ENCODE measurements at places on chromosomes 3 and 15.

- DNase-seq, result no peak
Observed at GRCh38 chr15:71801935-71802655, 8.3 kb upstream of the NR2E3 start.

- no peak for DNase-seq
Observed at GRCh38 chr15:74906067-74906449, 593 bp downstream of the FAM219B start.

- no peak for DNase-seq
Observed at GRCh38 chr3:11635680-11636393, 7.9 kb downstream of the VGLL4 start.

DNA sequence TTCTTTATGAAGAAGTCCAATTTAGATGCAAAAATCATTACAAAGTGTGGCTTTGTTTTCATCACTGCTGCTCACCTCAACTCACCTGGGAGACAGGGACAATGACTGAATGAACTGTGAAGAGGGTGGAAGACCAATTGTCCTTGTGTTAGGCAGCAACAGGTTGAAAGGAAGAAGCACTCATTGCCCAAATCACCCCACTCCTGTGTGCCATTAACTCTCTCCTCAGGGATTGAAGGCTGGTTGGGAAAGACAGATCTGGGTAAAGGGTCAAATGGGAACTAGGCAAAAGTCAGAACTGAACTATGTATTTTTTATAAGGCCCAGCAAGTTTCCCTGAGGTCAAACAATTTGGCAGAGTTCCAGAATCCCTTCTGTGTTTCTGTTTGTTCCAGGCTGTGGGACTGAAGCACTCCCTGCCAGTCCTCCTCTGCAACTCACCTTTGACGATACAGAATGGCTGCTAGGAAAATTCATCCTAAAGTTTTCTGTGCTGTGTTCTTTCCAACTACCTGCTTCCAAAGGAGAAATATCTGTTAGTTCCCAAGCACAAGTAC, 68.6 kb upstream of the CCDC39 start:
- DNase-seq, result no peak

GRCh38 chr3:123294296-123294938, 92.7 kb downstream of the SEC22A start:
- DNase-seq, result no peak

DNA sequence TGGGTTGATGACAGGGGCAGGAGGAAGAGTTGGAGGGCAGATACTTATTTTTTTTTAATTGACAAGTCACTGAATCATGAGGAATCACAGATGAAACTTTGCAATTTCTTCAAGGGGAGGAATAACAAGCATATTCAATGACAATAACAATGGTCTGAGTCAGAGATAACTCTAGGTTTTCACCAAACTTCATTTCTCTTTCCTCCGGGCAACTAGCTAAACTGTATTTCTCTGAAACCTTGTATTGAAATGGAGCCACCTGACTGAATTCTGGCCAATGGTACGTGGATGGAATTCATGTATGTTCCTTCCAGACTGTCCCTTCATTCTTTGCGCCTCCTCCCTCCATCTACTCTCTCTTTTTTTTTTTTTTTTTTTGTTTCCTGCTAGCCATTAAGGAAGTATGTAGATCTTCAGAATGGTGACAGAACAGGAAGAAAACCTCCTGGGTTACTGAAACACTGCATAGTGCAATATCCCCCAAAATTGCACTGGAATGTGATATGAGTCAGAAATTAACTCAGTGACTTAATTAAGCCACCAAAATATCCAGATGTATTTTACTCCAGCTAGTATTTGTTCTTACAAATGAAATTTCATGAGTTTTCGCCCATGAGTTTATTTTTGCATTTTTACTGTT, 495.4 kb downstream of the OTOL1 start:
- no peak for DNase-seq

- DNase-seq, result no peak
Observed at GRCh38 chr3:138933981-138934691, 12.8 kb downstream of the FOXL2 start.

DNA sequence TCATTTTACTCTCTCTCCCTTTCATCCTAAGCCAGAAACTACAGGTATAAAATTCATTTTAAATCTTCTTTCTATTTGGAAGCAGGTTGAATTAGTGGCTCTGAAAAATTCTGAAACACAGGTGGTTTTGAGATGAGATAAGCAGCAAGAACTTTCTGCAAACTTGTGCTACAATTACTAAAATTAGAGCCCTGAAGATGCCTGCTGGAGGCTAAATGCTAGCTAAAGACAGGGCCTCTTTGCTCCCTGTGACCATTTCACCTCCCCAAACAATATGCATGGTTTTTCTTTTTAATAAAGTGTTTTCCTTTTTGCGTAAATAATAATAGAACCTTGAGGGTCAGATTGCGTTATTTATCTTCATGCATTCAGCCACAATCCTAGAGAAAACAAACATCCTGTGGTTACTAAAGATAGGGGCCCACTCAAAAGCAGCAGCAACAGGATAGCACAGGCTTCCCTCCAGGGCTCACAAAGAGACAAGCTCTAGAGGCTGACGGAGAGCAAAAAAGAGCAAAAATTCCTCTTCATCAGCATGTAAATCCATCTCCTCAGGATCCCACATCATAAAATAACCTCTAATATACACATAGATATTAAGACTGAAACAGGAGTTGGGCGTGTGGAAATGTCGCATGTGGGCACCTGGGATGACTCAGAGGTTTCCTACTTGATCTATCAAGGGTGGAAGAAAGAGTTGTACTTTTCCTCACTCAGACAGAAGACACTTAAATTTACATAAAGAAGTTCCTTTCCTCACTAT, 26.5 kb upstream of the CP start:
- no peak for DNase-seq

DNA sequence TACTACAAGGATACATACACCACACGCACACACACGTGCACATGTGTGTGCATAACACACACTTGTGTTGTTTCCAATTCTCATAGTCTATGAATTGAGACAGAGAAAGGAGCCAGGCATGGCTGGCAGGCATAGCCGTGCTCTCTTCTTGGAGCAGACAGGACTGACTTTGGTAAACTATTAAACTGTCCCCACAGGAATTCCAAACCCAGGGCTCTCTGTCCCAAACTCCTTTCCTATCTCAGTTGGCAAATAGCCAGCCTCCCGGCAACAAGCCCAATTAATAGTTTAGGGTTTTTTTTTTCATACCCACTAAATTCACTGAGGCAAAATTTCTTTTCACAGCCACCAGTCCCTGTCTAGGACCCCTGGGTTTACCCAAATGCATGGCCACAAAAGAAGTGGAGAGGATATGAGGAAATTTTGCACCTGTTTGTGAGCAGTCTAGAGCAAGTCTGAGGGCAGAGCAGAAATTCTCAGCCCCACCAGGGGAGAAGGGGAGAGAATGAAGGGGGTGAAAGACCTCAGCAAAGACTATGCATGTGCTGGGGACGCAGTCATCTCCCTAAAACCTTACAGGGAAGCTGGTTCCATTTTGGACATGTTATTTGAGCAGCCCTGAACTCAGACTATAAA, 17.8 kb downstream of the GALNT15 start:
- no peak for DNase-seq

DNA sequence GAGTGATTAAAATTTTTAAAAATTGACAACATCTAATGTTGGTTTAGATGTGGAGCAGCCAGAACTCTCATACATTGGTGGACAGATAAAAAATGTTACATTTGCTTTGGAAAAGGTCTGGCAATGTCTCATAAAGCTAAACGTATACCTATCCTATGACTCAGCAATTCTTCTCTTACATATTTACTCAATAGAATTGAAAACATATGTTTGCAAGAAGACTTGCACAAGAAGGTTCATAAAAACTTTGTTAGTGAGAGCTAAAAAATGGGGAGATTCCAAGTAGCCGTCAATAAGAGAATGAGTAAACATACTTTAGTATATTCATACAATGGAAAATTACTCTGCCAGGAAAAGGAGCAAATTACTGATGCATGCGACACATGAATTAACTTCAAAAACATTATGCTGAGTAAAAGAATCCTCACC, 30.0 kb downstream of the MASP1 start:
- DNase-seq, result peak; percentile 29

DNA sequence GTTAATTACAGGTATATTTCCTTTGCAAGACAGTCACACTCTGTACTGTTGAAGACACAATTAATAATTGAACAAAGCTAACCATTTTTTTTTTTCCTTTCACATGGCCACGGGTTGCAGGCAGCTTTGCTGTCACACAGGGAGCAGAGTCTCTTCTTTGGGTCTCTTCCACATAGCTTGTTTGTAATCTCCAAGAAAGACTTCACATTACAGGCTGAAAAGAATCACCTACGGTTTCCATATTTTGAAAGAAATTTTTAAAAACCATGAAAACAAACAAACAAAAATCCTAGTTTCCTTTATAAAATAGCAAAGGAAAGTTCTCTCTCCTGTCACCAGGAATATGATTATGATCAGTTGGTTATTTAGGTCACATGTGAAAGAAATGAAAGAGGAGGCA, 392.6 kb downstream of the GAP43 start:
- no peak for DNase-seq

DNA sequence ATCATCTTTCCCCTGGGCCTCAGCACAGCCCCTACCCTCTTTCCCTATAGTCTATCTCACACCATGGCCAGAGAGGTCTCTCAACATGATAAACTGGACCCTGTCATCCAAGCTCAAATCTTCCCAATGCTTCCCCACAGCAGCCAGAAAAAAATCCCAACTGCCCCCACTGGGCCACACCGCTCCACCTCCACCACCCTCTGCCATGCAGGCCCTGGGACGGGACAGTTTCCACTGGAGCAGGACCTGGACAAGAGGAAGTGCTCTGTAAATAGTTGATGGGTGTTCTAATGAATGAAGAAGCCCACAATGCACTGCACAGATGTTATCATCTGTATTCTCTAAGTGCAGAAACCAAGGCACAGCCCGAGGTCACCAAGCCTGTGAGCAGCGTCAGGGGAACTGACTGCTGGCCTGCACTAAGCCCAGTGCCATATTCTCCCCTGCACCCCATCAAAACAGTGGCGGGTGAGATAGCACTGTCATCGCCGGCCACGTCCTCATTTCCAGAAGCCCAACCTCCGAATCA, 161.1 kb downstream of the NUP210 start:
- no peak for DNase-seq

DNA sequence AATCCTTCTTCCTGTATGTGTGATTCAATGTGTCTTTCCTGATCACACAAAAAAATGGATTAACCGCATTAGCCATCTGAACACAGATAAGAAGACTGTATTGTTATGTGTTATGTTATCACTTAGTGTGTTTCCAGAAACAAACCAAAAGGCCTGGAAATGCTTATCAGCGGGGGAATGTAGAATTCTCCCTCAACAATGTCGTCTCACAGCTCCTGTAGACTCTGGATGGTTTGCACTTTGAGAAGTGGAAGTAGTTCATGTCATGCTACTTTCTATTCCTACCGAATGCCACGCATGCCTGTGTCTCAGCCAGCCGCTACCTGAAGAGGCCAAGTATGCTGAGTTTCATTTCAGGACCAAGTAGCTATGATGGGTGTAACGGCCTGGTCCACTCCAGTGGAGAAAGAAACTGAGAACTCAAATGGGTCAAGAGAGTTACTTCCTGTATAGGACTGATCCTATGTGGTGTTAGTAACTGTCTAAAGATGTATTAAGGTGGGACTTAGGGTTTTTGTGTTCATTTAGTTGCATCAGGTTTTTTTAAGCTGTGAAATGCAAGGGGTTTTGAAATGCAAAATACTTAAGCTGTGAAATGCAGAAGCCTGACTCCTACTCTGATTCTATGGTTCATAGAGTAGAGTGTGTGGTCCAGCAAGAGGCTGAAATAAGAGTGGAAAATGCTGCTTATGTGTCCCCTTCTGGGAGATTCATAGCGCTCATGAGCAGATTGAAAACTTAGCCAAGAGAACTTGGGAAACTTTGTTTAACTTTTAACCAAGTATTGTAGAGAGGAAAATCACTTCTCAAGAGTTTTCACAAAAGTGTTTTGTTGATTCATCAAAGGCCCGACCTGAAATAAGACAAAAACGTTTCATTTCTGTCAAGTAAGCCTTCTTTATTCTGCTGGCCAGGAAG, 118.5 kb upstream of the LMOD3 start:
- DNase-seq, result no peak

GRCh38 chr15:98063315-98063714, 102.8 kb downstream of the ARRDC4 start:
- DNase-seq, result no peak

GRCh38 chr3:142237891-142238290, 12.5 kb upstream of the GK5 start:
- no peak for DNase-seq

- DNase-seq, result no peak
Observed at GRCh38 chr15:73867956-73868355, 5.4 kb upstream of the TBC1D21 start.

DNA sequence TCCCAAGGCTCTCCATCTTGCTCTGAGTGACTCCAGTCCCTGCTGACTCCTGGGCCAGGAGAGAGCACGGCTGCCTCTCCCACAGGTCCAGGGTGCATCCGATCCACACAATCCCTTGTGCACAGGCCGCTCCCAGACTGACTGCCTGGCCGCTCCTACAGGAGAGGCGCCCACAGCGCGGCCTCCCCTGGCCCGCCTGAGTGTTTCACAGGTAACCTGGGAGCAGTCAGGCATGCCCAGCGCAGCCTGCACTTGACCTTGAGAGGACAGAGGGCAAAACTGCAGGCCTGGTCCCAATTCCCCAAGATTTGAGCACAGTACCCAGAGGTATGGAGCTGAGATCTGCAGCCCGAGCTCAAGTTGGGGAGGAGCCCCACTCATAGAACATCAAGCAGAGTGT, 490.2 kb downstream of the CNTN6 start:
- DNase-seq, result no peak

DNA sequence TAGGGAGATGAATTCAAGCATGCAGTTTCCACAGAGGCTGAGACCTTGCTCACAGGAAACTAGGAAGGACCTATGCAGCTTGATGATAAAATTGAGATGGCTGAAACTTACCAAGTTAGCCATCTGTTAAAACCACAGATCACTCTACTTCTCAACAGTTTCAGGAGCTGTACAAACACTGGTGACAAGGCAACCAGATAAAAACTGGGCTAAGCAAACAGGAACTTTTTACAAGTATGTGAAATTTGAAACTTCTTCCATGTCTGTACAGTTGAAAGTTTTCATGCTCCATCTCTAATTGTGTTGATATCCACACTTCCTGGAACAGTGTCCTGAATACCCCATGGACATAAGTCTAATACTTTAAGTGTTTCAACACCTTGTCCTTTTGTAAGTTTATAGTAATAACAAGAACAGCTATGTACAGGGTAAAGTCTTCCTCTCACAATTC, 78.2 kb downstream of the FAIM start:
- DNase-seq, result peak; percentile 7

- peak; percentile 7 for DNase-seq
Observed at GRCh38 chr3:160931474-160931873, 173.7 kb downstream of the B3GALNT1 start.

DNA sequence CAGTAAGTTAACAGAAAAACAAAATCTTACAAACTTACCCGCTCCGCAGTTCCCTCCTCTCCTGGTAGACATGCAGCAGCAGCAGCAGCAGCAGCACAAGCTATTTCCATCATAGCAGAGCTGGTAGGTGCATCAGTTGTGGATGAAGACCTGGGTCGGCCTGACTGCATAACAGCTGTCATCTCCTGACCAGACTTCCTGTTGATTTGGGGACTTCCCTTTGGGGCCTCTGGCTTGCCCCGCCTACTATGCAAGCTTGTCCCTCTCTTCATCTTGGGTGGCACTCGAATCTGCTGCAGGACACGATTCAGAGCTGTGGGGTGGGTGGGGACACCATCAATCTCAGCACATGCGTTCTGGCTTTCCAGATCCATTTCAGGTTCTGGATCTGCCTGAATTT, 65.7 kb downstream of the TMCC1 start:
- DNase-seq, result no peak
